ENCODE measurements at places on chromosomes 3 and 15.

GRCh38 chr3:151431940-151432339 lies 28.9 kb downstream of the IGSF10 start:
- no peak for DNase-seq

DNA sequence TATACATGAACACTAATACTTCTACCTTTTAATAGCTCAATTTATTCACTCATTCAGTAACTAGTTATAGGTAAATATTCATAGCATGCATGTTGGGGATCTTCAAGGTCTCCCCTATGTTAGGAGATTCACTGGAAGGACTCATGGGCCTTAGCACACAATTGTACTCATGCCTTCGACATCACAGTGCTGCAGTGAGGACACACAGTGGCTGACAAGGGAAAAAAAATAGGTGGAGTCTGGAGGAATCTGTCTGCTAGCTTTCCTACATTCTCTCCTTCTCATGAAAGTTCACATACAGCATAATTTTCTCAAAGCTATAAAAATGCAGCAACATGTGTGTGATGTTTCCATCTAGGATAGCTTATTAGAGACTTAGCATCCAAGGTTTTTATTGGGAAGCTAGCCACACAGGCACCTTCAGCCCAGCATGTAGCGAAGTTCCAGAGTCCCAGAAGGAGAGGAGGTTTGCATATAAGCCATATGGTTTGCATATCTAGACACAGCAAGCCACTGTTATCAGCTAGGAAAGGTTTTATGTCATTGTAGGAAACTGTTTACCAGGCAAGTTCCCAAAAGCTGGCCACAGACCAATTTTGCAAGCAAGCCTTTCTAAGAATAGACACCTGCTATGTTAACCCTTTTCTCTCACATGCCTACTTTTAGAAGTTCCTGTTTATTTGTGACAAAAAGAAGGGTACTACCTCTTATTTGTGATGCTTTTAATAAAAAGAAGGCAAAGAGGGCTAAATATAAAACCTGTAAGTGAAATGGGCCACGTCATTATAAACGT lies 46.4 kb downstream of the MORC1 start:
- DNase-seq, result no peak

DNA sequence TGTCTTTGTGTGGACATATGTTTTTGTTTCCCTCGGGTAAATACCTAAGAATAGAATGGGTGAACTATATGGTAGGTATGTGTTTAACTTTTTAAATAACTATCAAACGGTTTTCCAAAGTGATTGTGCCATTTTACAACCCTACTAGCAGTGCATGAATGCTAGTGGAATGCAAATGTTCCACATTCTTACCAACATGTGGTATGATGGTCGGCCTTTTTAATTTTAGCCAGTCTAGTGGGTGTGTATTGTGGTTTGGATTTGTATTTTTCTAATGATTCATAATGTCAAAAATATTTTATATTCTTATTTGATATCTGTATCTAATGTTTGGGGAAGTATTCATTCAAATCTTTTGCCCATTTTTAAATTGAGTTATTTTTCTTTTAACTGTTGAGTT lies 68.2 kb upstream of the SMAD3 start:
- DNase-seq, result no peak

GRCh38 chr3:13282986-13283876 lies 136.9 kb downstream of the NUP210 start:
- DNase-seq, result no peak

DNA sequence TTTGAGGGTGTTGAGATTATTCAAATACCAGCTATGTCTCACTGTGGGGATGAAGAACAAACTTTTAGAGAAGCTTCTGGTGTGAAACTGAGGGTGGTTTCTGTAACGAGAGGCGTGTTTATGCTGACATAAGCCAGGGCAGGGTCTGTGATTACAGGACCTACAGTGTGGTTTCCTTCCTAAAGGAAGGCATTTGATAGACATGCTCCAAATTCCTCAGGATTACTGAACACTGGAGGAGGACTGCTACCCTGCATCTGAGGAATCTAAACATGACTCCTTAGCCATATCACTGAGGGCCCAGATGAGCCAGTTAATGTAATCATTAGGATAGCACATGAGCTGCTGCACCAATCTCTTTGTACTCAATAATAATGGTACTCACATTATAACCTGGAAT lies 328.4 kb upstream of the UMPS start:
- no peak for DNase-seq

GRCh38 chr3:100185847-100186246 lies 71.5 kb upstream of the FILIP1L start:
- no peak for DNase-seq

DNA sequence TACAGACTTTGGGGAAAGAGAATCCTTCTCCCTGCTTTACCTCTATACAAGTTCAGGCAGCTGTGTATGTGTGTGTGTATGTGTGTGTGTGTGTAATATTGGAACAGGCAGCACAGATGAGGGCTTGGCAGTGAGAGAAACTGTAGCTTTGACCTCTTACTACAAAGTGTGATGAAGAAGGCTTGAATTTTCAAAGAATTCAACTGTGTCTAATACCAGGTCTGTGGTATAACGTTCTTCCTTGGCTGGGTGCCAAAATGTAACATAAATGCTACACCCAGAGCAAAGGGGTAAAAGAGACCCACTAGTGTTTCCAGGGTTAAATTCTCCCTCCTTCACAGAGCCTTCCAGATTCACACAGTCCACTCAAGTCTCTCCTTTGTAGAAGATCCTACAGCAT lies 51.1 kb downstream of the CHST2 start:
- no peak for DNase-seq

DNA sequence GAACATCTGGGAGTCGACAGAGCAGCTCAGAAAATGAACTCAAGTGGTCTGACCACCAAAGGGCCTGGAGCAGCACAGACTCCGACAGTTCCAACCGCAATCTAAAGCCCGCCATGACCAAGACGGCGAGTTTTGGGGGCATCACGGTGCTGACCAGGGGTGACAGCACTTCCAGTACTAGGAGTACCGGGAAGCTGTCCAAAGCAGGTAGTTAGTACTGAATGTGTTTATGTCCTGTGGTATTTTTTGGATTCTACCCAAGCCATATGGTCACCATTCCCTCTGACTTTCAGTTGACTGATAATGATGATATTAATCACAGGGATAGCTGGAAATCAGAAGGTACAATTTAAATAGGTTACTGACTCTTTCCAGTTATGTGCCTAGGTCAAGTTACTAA lies 82.3 kb downstream of the ARPP21 start:
- DNase-seq, result no peak
